ENCODE measurements at places on chromosomes 7 and 10.
A peak's percentile ranks its signal among the peaks of the same experiment; 100 is the strongest.

DNA sequence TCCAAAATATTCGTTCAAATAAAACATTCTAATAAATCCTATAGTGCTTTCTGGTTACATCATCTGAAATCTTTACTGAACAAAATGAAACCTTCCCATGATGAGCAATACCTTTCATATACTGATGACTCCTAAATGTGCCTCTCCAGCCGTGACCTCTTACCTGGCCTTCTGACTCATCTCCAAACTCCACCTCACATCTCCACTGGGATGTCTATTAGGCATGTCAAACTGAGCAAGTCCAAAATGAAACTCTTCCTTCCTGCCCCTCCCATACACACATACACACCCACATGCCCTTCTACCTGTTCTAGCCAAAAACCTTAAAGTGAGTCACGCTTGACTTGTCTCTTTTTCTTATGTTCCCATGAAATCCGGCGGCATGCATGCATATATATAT lies 22.9 kb downstream of the GSAP start:
- DNase-seq: no peak
- H3K4me3 ChIP-seq: no peak overlapping the region

DNA sequence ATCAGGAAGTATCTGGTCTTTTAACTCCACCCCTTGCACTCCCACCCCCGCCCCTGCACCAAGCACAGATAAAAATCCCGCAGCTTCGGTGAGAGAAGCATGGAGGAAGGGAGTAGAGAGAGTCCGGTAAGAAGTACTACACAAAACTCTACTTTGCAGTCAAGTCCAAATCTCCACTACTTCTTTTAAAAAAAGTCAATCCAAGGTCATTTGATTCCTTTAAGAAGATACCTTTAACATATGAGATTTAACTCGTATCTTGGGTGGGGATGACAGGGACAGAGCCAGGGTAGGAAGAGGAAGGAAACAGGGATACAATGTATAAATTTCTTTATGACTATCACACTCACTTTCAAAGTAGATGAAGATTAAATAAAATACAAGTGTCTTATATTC lies 132.1 kb downstream of the NRBF2 start:
- peaks cover 15% of the 10 kb centered on the region for H3K36me3 ChIP-seq
- no peaks in the 10 kb centered on the region for H3K27me3 ChIP-seq
- H3K27ac ChIP-seq: peak overlapping the region; percentile 97
- H3K4me1 ChIP-seq: peaks cover 41% of the 10 kb centered on the region

GRCh38 chr7:80941208-80941758 lies 22.4 kb upstream of the SEMA3C start:
- H3K27me3 ChIP-seq: no peaks in the 10 kb centered on the region
- no peak for DNase-seq
- H3K36me3 ChIP-seq: no peaks in the 10 kb centered on the region
- no peaks in the 10 kb centered on the region for H3K4me1 ChIP-seq
- no peak overlapping the region for H3K4me3 ChIP-seq
- no peak overlapping the region for H3K27ac ChIP-seq

DNA sequence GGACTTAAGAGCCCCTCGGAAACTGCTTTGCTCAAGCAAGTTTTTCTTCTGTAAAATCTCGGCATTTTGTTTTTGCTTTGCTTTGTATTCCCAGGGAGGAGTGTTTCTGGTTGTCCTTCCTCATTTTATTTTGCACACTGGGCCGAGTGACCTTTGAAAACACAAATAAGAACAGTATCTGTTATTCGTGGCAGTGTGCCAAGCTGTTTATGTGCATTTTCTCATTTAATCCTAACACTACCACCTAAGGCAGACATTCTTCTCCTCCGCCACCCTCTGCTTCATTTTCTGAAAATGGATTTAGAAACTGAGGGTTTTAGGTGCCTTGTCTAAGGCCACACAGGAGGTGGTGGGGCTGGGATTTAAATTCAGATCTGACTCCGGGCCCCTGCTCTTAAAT lies 218.5 kb downstream of the TCF7L2 start:
- no peak for DNase-seq
- peaks cover 2% of the 10 kb centered on the region for H3K27me3 ChIP-seq
- H3K4me1 ChIP-seq: no peaks in the 10 kb centered on the region
- H3K27ac ChIP-seq: no peak overlapping the region
- H3K4me3 ChIP-seq: no peak overlapping the region
- no peaks in the 10 kb centered on the region for H3K36me3 ChIP-seq

GRCh38 chr7:123871998-123872867 lies 27.3 kb downstream of the HYAL4 start:
- no peaks in the 10 kb centered on the region for H3K36me3 ChIP-seq
- no peaks in the 10 kb centered on the region for H3K4me1 ChIP-seq
- no peak for DNase-seq
- H3K27ac ChIP-seq: no peak overlapping the region

DNA sequence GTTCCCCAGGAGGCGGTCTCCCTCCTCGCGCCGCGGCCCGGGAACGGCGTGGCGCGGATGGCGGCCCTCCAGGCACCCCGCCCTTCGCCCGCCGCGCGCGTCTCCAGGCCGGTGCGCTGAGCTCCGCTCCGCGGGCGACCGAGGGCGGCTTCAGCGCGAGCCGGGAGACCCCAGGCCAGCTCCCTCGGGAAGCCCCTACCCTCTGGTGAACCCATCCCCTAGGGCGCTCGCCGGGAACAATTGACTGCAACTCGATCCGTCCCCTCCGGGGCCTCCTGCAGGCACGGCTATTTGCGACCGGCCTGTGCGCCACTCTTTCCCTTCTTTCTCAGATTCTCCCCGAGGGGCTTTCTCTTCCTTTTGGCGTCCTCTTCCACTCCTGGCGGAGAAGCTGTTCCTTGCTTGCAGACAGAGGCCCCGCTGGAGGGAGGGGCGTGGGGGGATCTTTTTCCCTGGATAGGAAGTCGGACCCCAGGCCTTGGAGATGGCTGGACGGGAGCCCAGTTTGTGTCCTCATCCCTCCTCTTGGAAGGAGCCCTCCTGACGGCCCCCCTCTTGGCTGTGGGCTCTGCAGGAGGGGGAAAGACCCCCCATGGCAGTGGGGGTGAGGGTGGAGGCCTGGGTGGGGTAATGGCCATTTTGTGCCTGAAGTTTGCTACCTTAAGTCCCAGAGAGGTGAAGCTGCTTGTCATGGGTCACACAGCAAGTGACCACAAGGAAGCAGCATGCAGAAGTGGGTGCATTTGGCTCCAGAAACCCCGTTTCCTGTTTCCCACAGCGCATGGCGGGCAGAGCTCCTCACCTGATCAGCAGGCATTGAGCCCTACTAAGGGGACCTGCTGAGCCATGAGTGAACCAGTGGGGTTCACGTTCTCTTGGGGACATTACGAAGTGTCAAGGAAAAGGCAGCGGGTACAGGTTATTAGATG lies 171.2 kb upstream of the TNRC18 start:
- no peak for DNase-seq
- peak overlapping the region; percentile 91 for H3K27ac ChIP-seq
- H3K4me1 ChIP-seq: peaks cover 21% of the 10 kb centered on the region
- H3K27me3 ChIP-seq: peaks cover 23% of the 10 kb centered on the region
- peaks cover 2% of the 10 kb centered on the region for H3K36me3 ChIP-seq

- H3K27ac ChIP-seq: no peak overlapping the region
- H3K4me1 ChIP-seq: peaks cover 19% of the 10 kb centered on the region
Observed at GRCh38 chr10:5561704-5562645, 37.2 kb downstream of the CALML3 start.

DNA sequence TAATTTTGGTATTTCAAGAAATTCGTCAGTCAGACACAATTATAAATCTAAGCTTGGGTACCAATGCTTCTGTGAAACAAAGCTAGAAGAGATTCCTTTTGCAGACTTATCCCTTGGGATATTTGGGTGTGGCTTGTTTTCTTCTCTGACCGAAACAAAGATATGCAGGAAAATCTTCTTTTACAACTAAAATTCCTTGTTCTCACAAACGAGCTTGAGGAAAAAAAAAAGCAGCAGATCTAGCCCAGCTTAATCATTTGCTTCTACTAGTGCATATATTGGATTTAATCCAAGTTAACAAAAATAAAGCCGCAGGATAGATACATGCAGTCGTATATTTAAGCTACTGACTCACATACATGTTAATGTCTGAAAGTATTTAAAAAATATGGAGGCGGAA lies 104.2 kb downstream of the PRTFDC1 start:
- H3K4me3 ChIP-seq: no peak overlapping the region
- peaks cover 12% of the 10 kb centered on the region for H3K4me1 ChIP-seq
- no peak for DNase-seq

DNA sequence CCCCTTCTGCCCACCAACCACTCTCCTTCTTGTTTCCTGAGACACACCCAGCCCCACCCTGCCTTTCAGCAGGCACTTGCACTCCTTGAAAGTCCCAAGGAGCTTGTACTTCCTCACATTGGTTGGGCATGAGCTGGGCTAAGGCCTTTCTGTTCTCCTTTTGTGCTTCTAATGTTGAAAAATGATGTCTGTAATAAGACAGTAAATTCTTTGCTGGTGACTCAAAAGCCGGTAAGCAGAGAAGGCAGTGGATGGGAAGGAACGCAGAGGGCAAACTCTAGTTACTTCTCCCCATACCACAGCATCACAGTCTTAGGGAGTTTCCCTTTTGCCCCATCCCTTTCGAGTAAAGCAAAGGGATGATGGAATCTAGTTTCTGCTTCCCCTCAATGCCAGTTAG lies 185.6 kb downstream of the PLXNA4 start:
- no peak overlapping the region for H3K4me3 ChIP-seq
- H3K27ac ChIP-seq: no peak overlapping the region
- H3K36me3 ChIP-seq: no peaks in the 10 kb centered on the region
- H3K4me1 ChIP-seq: peaks cover 14% of the 10 kb centered on the region
- H3K27me3 ChIP-seq: peaks cover 29% of the 10 kb centered on the region
- DNase-seq: no peak

DNA sequence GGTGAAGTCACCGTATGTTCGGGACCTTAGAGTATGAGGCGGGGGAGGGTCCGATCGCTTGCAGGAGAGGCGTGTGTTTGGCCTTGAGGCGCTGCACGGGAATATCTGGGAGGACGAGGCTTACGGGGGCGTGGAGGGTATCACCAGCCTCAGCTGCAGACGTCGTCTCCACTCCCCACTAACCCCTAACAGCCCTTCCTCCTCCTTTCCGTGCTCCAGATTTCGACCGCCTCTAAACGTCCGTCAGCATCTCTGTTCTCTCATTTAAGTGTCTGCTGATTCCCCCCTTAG lies 23.5 kb upstream of the ZNF12 start:
- DNase-seq: no peak
- H3K36me3 ChIP-seq: peaks cover 32% of the 10 kb centered on the region
- peaks cover 27% of the 10 kb centered on the region for H3K4me1 ChIP-seq
- H3K27ac ChIP-seq: peak overlapping the region; percentile 78

GRCh38 chr10:60948851-60949250 lies 4.9 kb upstream of the RHOBTB1 start:
- H3K4me1 ChIP-seq: peaks cover 11% of the 10 kb centered on the region
- no peak overlapping the region for H3K27ac ChIP-seq
- H3K36me3 ChIP-seq: no peaks in the 10 kb centered on the region
- peaks cover 54% of the 10 kb centered on the region for H3K27me3 ChIP-seq
- H3K4me3 ChIP-seq: no peak overlapping the region
- DNase-seq: no peak
